ENCODE measurements at places on chromosomes 16 and 17.
A peak's percentile ranks its signal among the peaks of the same experiment; 100 is the strongest.

DNA sequence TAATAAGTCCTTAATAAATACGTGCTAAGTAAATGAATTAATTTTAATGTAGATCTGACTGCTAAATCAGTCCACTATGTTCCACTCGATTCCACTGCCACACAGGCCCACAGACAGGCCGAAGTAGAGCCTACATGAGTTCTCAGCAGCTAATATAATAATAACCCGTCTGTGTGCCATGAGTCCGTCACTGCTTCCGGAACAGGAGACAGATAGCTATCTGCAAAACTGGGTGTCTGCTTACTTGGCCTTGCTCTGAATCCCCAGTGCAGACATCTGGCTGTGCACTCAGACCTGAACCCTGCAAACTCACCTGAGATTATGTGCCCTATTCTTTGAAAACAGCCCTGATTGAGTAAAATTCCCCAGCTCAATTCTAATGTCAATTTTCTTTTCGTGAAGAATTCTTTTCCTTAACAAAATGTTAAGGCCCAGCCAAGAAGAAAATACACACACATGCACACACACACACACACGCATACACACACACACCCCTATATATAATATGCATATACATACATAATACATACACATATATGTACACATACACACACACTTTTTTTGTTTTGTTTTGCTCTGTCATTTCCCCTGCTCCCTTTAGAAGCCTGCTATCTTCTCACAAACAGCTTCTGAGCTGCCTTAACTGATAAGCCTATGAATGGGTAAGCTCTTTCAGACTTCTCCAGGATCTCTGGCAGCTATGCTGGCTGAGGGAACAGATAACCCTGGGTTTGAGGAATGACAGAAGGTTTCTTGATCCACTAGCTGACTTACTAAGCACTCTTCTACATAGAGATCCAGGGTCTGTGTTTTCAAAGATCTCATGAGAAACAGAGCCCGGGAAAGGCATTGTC lies 39.8 kb upstream of the TOM1L1 start:
- no peak for DNase-seq

DNA sequence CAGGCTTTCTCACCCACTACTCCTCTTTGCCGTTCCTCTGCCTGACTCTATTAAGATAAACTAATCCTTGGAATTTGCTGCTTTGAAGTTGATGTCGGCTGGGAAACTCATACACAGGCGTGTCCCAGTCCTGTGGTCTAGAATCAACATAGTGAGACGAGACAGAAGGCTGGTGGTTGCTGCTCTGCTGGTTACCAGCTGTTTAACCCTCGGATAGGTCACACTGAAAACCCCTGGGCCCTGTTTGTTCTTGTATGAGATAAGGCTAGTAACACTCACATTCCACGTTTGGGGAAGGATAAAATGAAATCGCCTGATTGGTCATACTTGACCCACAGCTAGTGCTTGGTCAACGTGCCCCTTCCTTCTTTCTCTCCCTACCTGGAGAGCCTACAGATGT lies 517.0 kb downstream of the CDH13 start:
- no peak for DNase-seq

DNA sequence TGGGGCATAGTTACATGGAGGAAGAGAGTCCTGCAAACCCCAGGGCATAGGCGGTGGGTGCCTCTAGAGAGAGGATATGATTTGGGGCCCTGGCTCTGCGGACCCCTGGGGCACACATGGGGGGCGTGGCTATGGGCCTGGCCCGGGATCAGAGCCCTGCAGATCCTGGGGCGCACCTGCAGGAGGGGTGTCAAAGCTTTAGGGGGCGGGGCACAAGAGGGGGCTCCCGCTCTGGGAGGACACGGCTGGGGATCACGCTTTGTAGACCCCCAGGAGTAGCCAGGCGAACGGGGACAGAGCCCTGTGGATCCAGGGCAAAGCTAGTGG lies 497 bp downstream of the BCL7C start:
- no peak for DNase-seq

GRCh38 chr16:50862818-50863643 lies 121.1 kb downstream of the CYLD start:
- DNase-seq, result no peak

- no peak for DNase-seq
Observed at GRCh38 chr16:46627746-46628145, 6.6 kb upstream of the SHCBP1 start.

DNA sequence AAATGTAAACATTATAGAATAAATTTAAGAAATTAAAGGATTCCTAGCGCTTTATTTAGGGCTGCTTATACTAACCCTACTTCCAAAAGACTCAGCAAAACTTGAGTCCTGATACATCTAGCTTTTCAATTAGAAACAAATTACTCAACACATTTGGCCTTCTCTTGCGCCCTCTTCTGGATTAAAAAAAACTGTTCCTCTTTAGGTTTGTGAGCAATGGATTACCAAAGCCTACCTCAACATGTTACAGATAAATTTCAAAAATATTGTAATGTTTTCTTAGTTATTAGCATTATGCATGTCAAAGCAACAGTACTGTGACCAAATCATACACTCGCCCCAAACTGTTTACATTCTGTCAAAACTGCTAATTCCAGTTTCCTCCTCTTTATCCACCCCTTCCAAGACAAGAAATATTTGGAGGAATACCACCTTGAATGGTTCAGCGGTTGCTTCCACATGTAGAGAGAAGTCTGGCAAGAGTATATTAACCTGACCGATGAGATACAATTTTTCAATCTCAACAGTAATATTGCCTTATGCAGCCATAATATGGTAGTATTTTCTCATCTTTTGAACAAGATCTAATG lies 2.7 kb downstream of the NUFIP2 start:
- no peak for DNase-seq

DNA sequence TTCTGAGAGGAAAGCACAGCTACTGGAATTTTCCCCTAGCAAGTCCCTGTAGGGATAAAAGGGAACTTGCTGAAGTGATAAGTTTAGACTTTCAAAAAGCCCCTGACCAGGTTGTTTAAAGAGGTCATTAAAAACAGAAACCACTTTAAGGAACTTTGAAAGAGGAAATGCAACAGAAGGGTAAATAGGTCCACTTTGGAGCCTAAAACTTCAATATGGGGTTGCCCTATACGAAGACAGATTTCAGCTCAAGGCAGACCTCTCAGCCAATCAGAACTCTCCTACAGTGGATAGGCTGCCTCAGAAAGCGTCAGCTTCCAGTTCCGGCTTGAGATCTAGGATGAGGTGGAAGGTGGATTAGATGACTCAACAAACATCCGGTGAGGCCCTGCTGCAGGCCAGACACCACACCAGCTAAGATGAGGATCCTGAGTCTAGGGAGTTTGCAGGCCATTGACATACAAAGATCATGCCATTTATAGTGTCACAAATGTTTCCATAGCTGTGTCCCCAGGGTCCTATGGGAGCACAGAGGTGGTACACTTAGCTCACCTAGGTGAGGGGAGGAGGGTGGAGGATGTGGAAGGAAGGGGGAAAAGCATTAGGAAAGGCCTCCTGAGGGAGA lies 7.9 kb upstream of the MFSD6L start:
- no peak for DNase-seq

- DNase-seq, result no peak
Observed at GRCh38 chr16:23088018-23088417, 61.2 kb downstream of the USP31 start.

DNA sequence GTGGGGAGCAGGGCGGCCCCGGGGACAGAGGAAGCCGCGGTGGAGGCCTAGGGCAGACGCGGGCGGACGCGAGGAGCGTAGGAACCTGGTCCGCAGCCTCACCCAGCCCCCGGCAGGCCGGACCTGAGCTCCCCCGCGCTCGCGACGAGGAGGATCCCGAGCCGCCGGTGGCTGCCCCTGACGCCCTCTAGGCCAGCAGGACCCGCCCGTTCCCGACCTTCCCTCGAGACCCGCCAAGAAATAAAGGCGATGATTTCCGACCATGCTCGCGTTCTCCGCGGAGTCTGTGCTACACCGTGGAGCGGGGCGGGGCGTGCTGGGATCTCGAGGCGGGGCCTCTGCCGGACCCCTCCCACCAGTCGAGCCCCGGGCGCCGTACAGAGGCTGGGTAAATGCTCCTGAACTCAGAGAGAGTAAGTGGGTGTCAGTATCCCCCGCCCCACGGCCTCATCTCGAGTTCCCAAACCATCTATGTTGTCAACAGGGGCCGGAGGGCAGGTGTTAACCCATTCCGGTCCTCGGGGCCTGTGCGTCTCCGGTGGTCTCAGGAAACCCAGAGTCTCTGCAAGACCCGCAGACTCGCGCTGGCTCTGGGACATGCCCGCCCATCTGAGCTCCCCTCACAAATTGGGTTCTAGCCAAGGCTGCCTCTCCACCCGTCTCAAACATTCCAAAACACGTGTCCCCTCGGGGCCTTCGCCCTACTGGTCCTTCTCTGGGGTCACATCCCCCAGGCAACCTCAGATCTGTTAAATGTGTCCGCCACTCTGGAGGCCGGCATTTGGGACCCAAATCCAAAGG lies 13.7 kb downstream of the SYCE1L start:
- peak; percentile 63 for DNase-seq

- no peak for DNase-seq
Observed at GRCh38 chr16:6884002-6884401, 448.6 kb upstream of the RBFOX1 start.

GRCh38 chr17:46958041-46958591 lies 20.9 kb downstream of the RPRML start:
- no peak for DNase-seq

- DNase-seq, result no peak
Observed at GRCh38 chr16:47475786-47476185, 14.7 kb downstream of the PHKB start.

GRCh38 chr17:10126616-10127501 lies 71.5 kb downstream of the GAS7 start:
- DNase-seq, result no peak

DNA sequence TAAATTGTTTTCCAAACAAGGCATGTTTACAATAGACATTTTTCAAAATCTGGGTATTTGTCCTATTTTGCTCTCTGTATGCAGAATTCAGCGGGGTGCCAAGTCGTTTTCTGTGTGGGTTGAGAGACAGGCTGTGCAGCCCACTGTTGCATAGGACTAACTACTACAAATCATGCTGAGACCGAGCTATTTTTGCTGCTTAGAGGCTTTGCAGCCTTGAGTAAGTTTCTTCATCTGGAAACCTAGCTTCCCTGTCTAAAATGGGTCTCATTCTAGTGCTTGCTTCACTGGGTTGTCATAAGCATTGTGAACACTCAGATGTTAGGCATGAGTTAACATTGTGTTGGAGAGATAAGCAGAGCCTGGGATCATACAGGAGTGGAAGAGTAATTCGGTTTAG lies 1.3 kb downstream of the PRPSAP2 start:
- DNase-seq, result no peak

DNA sequence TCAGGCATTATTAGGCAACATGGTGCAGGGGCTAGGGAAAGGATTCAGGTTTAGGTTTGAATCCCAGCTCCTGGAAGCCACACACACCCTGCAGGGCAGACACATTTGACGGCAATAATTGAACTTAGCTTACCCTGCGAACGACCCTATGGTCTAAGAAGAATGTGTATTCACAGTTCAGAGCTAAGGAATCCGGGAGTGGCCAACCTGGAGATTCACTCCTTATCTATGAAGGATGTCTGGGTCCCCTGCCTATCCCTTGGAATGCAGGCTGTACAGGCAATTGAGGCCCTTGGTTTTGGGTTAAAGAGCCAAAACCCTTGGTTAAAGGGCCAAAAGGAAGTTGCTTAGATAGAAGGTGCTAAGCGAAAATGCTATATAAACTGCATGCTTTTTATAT lies 2.9 kb upstream of the SYT17 start:
- no peak for DNase-seq

DNA sequence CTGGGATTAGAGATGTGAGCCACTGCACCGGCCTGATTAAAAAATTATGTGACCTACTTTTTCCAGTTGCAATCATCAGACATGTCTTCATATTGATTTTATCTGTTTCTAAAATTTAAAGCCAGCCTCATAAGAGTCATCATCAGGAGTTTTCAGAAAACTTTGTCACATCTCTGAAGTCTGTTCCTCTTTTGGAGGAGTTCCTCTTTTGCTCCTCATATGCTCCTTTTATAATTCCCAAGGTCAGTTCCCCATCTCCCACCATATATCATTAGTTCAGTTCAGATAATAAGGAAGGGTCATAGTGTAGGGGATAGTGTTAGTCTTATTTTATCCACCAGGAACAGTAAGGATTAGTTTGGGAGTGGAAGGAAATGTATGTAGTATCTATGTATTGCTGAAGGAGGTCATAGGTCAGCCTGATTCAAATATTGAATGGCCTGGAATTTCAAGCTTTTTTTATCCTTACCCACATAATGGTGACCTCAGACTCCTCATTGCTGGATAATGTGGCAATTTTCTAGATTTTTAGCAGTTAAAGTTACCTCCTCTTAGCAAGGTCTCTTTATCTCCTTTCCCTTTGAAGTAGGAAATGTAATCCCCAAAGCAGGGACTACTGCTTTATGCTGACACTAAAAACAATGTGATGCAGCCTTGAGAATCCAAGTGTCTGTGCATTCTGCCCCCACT lies 13.8 kb upstream of the DUSP14 start:
- DNase-seq, result no peak

- DNase-seq, result no peak
Observed at GRCh38 chr17:77616254-77616731, 342.2 kb upstream of the TNRC6C start.
